ENCODE measurements at places on chromosomes 5 and 9. TPM values are rescaled to one million over a fixed set of nuclear protein-coding genes. Genes with fewer than 3 reads are reported as not detected.

GRCh38 chr5:116572350-116573278, 2.0 kb downstream of the SEMA6A start:
- DNase-seq = peak; percentile 59

GRCh38 chr5:177312649-177313181, 1.0 kb upstream of the MXD3 start:
- peak; percentile 26 for DNase-seq

The CCL21 gene
- 43.4 TPM for total RNA-seq

The NR5A1 gene
- not detected for total RNA-seq

DNA sequence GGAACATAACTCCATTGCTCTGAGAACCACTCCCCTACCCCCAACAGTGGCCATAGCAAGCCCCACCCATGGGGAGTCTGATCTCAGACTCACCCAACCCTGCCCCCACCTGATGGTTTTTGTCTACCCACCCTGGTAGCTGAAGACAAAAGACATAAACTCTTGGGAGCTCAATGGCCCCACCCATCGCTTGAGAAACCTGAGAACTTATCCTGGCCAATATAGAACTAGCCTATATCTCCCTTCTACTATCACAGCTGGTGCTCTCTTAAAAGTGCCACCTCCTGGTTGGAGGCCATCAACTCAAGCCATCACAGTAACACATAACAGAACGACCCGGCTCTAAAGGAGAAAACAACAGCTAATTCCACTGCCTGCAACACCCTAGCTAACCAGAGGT, 47.9 kb upstream of the SNAPC3 start:
- no peak for DNase-seq

- no peak for DNase-seq
Measured at GRCh38 chr5:324736-325612, 3.5 kb downstream of the AHRR start.

The CCDC171 gene
- total RNA-seq = 1.4 TPM

DNA sequence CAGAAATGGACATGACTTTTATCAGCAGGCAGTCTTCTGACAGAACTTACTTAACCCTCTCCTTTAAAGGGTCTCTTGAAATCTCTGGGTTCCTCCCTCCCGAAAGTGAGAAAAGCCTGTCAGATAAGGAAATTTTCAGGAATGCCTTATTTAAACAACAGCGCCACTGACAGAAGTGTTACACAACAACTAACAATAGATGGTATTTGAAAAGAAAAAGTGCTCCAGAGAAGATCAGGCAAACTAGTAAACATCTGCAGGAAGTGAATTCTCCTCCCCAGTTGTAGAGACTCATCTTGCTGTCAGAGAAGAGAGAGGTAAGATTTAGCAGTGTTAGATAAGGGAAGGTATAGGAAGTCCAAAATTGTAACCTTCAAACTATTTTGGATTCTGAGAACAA, 107.2 kb upstream of the NFIL3 start:
- DNase-seq = no peak

DNA sequence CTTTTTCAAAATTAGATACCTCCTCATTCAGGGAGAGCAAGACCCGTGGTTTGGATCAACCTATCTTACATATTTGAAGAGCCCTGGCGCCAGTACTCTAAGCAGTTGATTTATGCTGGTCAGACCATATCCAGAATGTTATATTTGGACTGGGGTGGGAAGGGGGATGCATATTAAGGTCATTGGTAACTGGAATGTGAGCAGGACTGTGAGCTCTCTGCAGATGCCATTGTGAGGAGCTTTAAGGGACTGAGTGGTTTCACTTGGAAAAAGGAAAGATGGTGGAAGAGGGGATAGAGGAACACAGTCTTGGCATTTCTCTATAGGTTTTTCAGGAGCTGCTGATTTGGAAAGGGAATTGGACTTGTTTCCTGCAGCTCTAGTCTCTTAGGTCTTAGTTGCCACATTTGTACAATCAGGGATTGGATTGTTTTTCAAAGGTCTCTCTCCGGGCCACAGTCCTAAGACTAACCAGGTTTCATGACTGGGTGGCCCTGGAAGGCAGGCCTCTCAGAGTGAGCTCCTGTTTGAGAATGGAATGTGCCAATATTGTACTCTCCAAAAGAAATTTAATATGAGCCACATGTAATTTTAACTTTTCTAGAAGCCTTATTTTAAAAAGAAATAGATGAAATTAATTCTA, 25.8 kb upstream of the F2R start:
- no peak for DNase-seq

GRCh38 chr9:27535701-27536118, 6.1 kb upstream of the MOB3B start:
- no peak for DNase-seq

GRCh38 chr9:131333771-131334628, 44.5 kb downstream of the PLPP7 start:
- no peak for DNase-seq

DNA sequence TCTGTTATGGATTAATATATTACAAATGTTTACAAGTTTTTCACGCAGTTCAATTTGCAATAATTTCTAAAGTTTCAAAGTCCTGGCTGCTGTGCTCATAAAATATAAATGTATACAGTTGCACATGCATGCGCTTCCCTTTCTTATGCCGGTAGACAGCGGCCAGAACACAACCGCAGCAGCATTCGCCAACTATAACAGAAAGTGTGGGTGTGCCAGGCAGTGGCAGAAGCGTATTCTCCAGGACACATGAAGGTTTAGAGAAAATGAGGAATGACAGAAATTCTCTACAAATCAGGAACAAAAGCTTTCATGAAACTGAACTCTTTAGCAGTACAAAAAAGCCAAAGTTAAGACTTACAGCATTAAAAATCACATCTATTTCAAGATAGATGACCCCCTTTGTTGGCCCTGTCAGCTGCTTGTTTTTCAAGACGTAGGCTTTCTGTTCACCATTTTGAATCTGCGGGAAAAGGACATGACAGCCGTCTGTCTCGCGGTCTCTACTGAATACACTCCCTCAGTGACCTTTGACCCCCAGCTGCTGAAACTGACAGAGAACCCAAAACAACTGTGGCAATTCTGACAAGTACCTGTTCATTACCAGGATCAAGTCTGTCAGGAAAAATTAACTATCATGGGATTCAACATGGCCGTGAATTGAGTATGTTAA, 252.2 kb downstream of the SLF1 start:
- no peak for DNase-seq

GRCh38 chr5:139295346-139296057, 2.0 kb downstream of the MATR3 start:
- DNase-seq = no peak

DNA sequence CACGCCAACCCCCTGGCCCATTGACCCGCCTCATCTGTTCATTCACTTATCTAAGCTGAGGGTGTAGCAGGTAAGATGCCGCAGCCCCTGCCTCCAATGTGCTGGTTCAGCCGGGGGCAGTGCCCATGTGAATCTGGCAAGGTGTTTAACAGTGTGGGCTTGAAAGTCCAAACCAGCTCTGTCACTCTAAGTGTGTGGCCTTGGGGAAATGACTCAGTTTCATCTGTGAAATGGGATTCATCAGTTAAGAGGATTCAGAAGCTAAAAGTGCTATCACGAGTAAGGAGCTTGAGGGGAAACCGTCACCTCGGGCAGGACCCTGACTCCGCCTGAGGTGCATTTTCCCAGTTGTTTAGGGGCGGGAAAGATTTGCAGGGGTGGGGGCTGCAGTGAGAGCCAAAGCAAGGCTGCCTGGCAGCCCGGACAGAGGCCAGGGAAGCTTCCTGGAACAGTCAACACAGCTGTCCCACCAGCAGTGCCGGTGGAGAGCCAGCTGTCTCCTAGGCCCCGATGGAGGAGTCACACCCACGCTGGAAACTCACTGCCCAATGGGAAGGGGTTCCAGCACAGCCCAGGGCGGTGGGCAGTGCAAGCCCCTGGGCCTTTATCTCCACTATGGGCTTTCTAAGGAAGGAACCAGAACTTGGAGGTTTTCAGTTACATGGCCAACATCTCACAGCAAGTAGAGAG, 9.7 kb upstream of the URM1 start:
- DNase-seq = peak; percentile 18

All from heart left ventricle (tissue), 16 donors.